ENCODE measurements at places on chromosomes 7 and 10.

- DNase-seq: no peak
Observed at GRCh38 chr7:17690030-17690429, 250.3 kb downstream of the SNX13 start.

DNA sequence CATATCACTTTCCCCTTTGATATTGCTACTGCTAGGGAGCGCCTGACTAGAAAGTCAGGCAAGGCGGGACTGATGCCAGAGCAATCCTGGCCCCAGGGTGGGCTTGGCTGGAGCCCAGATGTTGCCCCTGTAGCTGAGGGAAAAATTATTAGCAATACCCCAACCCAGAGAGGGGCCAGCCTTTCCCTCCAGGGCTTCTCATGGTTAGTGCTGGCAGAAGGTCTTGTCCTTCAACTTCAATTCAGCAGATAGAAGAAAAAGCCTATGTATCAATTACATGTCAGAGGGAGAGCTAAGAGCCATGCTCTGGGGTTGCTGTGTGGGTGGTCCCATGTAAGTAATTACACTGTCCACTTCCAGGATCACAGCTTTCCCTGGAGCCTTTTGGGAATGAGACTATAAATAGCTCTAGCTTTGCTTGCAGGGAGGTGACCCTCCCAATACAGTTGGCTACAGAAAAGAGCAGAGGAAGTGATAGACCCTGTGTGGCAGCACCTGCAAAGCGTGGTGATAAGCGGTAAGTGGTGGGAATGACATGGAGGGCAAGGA, 579.1 kb downstream of the CCSER2 start:
- no peak for DNase-seq

DNA sequence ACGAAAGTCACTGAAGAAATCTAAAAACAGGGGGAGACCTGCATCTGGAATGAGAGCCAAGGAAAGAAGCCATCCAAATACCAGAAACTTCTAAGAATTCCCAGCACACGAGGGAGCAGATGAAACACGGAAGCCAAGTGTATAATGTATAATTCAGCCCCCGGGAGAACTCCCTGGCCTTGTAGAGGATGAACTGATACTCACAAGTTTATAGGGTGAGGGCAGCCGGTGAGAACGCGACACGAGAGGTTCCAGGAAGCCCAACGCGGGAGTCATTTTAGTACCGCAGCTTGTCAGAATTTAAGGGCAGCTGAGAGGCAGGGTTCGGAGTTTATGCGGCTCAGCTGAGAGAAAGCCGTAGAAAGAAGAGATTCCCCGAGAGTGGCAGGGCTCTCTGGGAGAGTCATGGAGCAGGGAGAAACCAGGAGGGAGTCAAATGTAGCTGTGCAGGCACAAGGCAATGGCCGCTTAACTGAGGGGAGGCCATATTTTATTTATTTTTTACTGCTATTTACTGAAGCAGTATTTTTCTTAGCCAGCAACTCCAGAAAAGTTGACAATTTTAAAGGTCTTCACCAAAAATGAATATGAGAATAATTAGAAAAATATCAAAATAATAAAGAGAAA, 164.0 kb downstream of the NPSR1 start:
- no peak for DNase-seq

GRCh38 chr10:78529262-78529661, 495.6 kb downstream of the RPS24 start:
- no peak for DNase-seq

DNA sequence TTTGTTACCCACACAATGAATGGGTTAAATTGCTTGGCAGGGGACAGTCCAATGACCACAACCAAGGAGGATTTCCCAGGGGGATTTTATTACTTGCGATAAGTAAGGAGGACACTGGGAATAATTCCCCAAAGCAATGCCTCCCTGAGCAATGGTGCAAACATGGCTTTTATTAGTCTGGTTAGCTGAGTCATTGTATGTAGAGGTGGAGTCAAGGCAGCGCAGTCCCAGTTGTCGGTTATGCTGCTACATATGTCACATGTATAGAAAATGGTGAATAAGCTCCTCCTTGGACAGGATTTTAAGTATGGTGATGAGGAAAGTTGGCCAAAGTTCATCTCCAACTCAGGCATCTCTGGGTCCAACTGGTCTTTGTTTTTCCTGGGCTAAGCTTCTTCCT, 3.9 kb upstream of the TRIM4 start:
- no peak for DNase-seq

- DNase-seq: no peak
Observed at GRCh38 chr7:137295739-137296324, 47.7 kb downstream of the PTN start.

- no peak for DNase-seq
Observed at GRCh38 chr7:76328389-76328788, 25.9 kb downstream of the HSPB1 start.

DNA sequence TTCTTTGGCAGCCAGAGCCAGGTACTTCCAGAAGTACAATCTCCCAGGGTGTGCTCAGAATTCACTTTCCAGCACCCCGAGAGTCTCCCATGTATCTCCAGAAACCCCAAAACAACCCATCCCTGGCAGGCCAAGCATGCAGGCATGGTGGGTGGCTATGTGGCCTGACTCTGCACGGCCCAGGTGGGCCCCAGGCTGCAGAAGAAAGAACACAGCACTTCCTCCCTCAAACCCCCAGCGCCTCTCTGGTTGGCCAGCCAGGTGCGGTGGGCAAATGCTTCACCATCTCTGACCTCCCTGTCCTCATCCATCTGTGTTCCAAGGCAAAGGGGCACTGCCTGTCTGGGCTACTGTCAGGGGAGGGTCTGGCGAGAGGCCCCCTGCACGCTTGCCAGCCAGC, 100.3 kb downstream of the MKI67 start:
- no peak for DNase-seq

- no peak for DNase-seq
Observed at GRCh38 chr10:77228559-77228958, 409.0 kb downstream of the KCNMA1 start.
